ENCODE measurements at places on chromosomes 7 and 10.

GRCh38 chr10:69729326-69730048 is 72.2 kb upstream of the COL13A1 start:
- no peak for DNase-seq

- DNase-seq = no peak
Observed at GRCh38 chr7:123789206-123789784, 40.5 kb upstream of the WASL start.

DNA sequence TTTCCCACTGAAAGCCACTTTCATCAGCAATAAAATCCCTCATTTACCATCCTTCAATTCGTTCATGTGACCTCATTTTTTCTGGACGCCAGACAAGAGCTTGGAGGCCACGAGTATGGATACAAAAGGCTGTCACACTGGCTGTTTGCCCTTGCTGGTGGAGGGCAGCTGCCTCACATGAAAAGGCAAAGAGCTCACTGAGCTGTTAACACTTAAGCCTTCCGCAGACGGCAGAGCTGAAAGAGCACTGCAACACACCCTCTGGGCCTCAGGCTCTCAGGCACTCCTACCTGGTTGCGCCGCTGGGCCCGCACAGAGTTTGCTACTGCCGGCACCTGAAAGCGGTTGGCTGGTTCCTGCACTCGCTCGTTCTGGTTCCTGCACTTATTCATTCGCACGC is 193.5 kb downstream of the CFTR start:
- DNase-seq = no peak

- peak; percentile 8 for DNase-seq
Observed at GRCh38 chr7:102927312-102927933, 14.6 kb downstream of the LRRC17 start.

- DNase-seq = no peak
Observed at GRCh38 chr7:42403831-42404230, 166.8 kb upstream of the GLI3 start.

GRCh38 chr7:151008511-151009323 is 15.6 kb downstream of the ATG9B start:
- DNase-seq = no peak

- no peak for DNase-seq
Observed at GRCh38 chr7:151178236-151178635, 8.8 kb downstream of the ASB10 start.

DNA sequence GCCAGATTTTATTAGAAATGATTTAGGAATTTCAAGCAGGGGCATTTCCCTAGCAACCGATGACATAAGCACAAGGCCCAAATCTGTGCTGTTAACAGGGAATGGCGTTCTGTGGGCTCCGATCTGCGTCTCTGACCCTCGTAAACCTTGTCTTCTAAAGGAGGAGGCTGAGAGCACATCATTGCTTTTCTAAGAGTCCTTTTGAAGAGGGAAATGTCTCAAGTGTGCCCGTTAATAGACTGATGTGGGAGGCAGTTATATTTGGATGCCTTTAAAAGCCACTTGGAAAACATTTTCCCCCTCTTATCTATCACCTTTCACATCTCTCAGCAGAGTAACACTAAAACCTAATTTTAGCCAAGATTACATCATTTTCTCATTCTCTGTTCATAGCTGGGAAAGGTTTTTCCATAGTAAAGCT is 424.1 kb upstream of the GALNT17 start:
- no peak for DNase-seq

GRCh38 chr10:68406815-68407548 is at the start of gene RUFY2:
Gene RUFY2 (minus strand): TSS chr10:68407277. CDS start chr10:68407189, 88 bp downstream.
- peak; percentile 62 for DNase-seq

DNA sequence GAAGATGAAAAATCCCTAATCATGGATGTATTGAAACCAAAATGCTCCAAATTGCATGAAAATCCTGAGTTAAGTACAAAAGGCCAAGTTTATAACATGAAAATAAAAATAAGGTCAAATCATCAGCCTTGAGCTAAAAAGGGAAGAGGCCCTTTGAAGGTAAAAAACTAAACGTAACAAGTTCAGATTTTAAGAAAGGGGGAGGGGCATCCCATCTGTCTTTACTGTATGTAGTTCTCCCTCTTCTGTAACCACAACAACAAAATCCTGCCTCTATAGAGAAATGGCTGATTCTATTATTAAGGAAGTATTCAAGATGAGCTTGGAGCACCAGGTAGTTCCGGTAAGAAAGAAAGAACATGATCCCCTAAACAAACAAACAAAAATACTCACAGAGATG is 64.7 kb downstream of the TPK1 start:
- no peak for DNase-seq

DNA sequence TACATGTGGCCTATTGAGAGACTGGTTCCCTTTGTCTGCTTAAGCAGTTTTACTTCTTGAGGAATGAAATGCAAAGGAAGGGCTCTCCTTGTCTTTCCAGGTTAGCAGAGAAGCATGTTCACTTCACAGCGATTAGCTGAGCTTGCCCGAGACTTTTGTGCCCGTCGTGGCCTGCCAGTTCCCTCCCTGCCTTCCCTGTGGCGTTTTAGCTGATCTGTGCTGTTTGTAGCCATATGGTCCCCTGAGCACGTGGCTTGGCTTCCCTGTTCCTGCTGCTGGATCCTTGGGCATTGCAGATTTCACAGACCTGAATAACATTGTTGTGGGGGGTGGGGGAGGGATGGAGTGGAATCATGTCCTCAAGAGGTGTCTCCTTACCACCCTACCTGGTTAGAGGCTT is 61.8 kb downstream of the SND1 start:
- no peak for DNase-seq

DNA sequence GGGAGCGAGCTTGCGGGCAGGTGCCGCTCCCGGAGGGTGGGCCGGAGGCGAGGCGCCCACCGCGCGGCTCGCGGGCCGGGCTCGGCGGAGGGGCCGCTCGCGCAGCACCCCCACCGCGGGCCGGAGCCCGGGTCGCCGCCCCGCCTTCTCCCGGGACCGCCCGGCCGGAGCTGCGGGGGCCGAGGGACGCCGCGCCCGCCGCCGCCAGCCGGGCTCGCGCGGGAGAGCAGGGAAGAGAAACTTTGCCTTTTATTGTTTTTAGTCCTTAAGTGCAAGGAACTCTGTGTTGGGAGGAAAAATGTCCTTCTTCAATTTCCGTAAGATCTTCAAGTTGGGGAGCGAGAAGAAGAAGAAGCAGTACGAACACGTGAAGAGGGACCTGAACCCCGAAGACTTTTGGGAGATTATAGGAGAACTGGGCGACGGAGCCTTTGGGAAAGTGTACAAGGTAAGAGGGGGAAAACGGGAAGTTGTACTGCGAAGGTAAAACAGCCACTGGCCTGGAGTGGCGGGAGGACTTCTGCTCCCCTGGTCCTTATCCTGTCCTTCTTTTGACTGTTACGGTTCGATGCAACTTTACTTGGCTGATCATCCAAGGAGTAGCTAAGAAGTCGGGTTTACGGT is 620 bp downstream of the SLK start:
- peak; percentile 42 for DNase-seq

DNA sequence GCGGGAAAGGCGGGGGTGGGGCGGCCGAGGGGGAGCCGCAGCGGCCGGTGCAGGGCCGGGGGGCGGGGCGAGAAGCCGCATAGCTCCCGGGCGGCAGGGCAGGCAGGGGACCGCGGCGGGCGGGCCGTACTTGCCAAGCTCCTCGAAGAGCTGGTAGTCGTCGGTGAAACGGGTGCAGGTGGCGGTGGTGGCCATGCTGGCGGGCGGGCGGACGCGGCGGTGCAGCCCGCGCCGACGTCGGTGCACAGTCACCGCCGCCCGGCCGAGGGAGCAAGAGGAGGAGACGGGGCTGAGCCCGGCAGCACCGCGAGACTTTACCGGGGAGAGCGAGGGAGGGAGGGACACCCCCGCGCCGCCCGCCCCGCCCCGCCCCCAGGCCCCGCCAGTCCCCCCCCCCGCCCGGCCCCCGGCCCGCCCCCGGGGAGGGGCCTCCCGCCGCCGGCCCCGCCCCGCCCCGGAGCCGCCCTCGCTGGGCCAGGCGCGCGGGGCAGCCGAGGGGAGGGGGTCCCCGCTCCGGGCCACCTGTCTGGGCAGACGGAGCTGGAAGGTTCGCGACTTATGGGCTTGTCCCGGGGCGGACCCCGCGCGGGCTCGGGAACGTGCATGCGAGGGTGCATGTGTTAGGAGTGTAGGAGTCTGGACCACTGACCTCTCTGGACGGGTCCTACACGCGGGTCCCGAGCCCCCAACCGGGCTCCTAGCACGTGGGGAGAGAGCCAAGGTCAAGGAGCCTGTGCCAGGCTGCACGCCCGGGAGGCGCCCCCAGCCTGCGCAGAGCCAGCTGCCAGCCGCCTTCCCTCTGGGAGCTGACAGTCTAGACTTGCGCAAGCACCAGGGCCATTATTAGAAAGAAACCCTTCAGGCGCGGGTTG is at the start of gene CAMK2G:
Gene CAMK2G (minus strand): TSS at position 289 of the 872 bp plus-strand sequence. CDS start 94 bp downstream, at position 195.
- DNase-seq = peak; percentile 81

DNA sequence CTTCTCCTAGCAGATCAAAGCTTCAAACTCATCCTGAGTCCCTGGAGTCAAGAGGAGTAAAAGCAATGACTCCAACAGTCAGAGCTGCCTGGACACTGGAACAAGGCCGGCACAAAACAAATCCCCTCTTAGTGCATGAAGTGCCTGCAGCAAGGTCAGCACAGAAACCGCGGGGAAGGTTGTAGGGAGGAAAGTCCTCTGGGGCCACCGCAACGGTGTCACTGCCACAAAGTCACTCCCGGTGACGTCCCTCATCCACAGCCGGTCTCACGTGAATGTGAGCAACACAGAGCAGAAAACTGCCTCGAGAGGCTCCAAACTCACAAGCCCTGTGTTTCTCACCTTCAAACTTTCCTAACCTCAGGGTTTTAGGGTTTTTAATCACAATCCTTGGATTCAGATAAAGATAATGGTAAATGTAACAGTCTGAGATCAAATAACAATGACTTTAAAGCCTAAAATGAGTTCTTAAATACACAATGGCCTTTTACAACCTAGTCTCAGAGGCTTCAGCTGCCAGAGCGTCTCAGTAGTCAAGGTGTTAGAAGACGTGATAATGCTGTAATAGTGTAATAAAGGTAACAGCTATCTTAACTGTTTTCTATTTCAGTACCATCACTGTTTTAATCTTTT is 274.3 kb downstream of the ZMYND11 start:
- DNase-seq = no peak

GRCh38 chr10:54903745-54904144 is 102.7 kb upstream of the PCDH15 start:
- no peak for DNase-seq

DNA sequence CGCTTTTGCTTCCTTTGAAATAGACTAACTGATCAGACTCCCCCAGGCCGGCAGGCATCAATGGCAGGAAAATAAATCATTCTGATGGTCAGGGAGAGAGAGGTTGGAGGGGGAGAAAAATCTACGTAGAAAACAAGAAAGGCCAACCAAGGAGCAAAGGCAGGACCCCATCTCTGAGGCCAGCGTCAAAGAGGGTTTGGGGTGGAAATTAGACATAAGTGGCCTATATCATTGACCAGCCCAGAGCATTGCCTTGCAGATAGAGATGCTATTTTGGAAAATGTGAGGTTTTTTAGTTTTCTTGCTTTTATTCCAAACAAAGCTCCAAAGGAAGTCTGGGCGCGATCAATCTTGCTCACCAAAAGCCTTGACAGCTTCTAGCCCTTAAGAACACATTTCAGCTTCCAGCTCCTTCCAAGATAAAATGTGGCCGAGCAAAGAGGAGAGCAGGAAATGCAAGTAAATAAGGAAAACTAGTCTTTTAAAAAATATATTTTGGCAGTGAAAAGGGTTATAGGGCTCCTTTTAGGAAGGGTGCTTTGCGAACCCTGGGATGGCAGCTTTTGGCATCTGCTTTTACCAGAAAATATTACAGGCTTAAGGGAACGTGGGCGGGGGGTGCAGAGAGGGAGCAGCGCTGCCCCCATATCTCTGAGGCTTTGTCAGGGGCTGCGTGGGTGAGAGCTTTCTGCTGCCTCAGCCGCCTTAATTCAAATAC is 2.0 kb upstream of the HOXA2 start:
- no peak for DNase-seq

- no peak for DNase-seq
Observed at GRCh38 chr10:1419796-1420610, 317.3 kb downstream of the ADARB2 start.

DNA sequence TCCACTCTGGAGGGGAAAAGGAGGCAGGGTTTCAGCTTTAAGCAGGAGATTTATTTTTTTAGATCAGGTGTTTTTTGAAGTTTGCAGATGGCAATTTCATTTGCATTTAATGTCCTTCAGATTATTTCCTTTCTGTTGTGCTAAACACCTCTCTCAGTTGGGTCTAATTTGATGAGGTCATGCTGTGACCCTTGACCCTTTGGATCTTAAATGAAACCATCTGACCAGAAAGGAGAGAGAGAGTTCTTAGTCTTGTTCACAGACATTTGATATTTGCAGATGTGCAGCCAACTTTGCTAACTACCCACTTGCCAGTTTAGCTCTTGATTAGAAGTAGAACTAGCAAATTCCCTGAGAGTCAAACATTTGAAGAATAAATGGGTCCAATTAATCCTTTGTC is 101.5 kb upstream of the RAB11FIP2 start:
- no peak for DNase-seq

DNA sequence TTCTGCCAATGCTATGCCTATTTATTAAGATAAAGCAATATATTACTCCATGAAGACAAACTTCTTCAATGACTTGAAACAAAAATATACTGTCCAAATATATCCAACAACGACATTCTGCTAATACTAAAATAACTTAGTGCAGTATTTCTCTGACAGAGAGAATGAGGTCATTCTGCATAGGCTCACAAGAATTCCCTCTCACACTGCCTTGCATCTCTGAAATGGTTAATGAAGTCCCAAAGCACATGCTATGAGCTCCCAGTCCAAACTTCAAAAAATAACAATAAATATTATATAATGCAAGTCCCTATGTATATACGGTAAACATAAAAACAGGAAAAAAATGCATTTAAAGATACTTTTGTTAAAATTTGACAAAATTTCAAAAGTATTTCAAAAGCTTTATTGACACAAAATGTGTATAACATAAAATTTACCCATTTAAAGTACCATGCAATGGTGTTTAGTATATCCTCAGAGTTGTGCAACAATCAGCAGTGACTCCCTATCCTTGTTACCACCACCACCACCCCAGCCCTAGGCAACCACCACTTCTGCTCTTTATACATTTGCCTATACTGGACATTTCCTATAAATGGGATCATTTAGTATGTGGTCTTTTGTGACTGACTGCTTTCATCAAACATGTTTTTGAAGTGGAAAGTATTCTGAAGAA is 27.6 kb downstream of the CHCHD3 start:
- DNase-seq = peak; percentile 24

- peak; percentile 66 for DNase-seq
Observed at GRCh38 chr7:39838326-39838725, 111.7 kb upstream of the CDK13 start.

DNA sequence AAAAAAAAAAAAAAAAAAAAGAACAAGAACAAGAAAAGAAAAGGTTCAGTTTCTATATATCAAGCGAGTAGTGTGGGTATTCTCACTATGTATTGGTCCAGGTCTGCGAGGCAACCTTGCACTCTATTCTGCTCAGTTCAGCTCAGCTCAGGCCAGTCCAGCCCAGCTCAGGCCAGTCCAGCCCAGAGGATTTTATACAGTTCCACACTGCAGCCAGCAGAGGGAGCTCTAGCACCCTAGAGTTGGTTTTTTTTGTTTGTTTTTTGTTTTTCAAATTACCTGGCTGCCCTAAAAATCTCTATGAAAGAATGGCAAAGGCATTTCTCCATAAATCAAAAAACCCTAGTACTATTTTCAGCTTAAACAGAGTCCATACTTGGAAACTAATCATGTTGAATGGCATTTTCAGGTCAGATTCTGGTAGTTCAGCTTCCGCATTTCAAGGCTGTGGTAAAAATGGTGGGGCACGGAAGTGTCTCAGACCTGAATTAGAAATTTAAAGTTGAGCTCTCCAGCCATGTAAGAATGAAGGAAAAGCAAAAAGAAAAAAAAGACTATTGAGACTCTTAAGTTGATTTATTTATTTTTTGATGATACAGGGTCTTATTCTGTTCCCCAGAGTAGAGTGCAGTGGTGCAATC is 55.2 kb upstream of the GSDME start:
- peak; percentile 39 for DNase-seq
